ENCODE measurements at places on chromosomes 5 and 9.
A peak's percentile ranks its signal among the peaks of the same experiment; 100 is the strongest.

GRCh38 chr9:118023644-118024043, 319.4 kb downstream of the TLR4 start:
- DNase-seq, result peak; percentile 14

DNA sequence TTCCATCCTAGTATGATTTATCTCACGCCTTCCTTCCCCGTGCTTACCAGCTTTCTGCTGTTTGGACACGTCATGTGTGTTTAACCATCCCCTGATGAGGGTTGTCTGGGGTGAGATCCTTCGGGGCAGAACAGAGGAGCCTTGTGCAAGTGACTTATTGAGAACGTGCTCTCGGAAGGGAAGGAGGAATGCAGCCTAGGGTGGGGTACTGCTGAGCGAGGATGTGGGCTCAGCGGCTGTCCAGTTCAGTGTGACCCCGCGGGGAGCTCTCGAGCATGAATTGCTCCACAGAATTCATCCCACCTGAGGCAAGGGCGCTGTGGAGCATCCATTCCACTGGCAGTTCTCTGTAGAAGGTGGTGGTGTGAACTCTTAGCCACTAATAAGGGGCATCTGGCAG, 4.0 kb downstream of the MYOZ3 start:
- DNase-seq, result no peak

- DNase-seq, result peak; percentile 71
Measured at GRCh38 chr9:120689860-120690259, 24.4 kb downstream of the MEGF9 start.

GRCh38 chr5:132203464-132203818, 24.2 kb downstream of the P4HA2 start:
- DNase-seq, result no peak

- DNase-seq, result no peak
Measured at GRCh38 chr9:77604316-77604715, 43.8 kb downstream of the GNA14 start.

DNA sequence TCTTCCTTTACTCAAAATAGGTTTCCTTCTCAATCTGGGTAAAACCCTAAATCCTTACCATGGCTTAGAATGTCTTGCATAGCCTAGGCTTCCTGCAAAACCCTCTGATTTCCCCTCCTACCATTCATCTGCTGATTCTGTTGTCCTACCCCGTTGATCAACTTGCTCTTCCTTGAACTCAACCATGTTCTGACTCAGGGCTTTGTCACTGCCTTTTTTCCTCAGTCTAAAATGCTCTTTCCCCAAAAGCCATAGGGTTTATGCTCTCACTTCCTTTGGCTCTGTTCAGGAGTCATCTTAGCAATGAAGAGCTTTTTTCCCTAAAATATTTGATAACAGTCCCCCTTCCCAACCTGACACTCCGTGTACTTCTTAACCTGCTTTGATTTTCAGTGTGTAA, 79.4 kb upstream of the IZUMO3 start:
- DNase-seq, result no peak

GRCh38 chr5:172943283-172943841, 15.9 kb upstream of the RPL26L1 start:
- no peak for DNase-seq

DNA sequence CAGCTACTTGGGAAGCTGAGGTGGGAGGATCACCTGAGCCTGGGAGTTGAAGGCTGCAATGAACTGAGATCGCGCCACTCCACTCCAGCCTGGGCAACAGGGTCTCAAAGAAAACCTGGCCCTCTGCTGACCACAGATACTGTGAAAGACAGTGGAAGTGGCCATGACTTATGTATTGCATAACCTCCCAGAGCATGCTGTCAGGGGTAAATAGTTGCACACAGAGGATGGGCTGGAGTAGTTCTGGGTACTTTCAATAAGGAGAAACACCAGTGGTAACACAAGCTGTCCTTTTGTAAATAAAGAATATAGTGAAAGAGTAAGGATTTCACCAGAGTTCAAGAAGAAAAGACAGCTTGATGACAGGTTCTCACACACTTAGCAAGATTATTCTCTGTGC, 1.8 kb downstream of the ACER2 start:
- no peak for DNase-seq

- no peak for DNase-seq
Measured at GRCh38 chr9:112731971-112732370, 14.1 kb upstream of the INIP start.

DNA sequence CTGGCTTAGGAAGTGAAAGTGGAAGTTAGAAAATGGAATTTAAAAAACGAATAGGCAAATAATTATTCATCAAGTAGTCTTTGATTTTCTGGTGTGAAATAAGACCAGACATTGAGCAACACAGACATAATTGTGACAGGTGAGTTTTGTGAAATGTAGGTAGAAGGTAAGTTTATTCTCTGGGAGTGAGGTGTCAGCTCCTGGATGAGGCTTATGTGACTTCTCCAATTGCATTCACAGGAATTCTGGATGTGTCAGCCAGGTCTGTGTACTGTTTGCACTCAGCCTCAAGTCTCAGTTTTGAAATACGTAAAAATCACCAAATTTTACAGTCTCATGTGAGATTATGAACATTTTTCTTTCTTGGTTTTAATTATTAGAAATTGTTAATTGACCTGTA, 537.6 kb downstream of the CETN3 start:
- no peak for DNase-seq

GRCh38 chr5:72123764-72124376, 16.6 kb downstream of the MAP1B start:
- DNase-seq, result no peak

GRCh38 chr5:17238521-17239041, 21.1 kb downstream of the BASP1 start:
- no peak for DNase-seq

GRCh38 chr5:73321757-73322436, 126.7 kb downstream of the FOXD1 start:
- DNase-seq, result peak; percentile 21

DNA sequence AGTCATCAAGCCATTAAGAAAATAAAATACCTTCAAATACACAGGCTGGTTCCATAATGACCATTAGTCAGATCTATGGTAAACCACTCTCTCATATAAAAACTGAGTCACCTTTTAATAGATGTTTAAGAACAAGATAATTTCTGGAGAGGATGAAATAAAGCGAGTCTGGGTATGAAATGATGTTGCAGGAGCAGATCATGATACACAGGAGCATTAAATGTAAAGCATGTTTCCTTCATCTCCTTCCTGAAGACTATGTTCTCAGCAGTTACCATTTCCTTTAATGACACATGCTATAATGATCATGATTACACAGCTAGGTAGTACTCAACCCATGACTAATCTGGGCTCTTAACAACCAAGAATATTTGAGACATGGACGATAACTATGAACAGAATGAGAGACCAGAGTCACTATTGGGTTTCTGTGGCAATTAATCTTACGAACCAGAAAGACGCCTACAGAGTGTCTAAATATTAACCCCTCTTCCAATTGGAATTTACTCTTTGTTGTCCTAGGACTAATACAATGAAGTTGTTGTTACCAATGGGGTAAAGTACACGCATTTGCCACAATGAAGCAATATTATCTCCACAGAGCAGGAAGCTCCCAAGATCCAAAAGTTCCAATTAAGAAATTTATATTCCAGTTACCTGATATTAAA, 105.6 kb downstream of the NR6A1 start:
- peak; percentile 29 for DNase-seq

- DNase-seq, result no peak
Measured at GRCh38 chr9:34982361-34982760, 7.2 kb upstream of the DNAJB5 start.

DNA sequence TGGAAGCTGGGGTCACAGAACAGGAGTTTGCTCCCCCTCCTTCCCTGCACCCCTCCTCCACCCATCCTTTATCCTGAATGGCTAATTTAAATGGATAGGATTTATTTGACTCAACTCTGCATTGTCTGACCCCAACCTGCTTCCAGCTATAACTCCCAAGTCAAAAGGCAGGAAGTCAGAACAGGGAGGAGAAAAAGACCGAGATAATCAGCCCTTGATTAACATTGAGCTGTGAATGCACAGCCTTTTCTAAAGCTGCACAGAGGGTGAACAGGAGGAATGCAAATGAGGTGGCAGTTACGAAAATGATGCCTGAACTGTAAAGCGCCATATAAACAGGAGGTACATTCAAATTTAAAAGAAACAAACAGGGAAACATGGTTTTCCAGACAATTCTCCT, 152.8 kb downstream of the SPOCK1 start:
- no peak for DNase-seq

GRCh38 chr9:9612270-9612669, 1000.5 kb downstream of the PTPRD start:
- peak; percentile 95 for DNase-seq

DNA sequence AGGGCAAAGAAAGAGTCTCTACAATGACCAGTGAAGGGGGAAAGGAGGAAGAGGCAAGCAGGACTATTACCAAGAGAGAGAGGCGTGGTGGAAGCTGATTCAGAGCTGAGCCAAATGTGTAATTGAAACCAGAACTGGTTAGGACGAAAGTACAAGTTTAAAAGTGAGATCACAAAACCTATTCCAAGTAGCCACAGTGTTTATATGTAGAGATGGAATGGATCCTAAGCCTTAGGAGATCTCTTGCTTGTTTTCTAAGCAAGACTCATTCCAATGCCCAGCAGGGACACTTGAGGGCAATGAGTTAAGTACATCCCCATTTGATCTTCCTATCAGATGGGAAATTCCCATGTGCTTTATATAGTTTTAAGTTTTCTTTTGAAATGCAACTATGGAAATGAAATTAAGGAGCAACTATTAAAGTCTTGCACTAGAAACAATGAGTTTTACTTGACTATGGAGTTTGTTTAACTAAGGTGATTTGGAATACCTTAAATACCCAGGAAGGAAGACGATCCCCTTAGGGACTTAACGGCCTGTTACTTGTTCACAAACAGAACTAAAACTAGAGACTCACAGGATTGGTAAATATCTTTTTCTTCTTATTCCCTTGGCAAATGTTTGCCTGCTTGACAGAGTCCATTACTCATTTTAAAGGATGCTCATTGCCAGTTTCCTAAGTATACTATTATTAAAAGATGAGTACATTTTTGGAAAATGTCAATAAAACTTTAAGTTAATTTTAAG, 51.1 kb upstream of the SNX2 start:
- DNase-seq, result no peak

- DNase-seq, result no peak
Measured at GRCh38 chr5:176781638-176782570, 28.5 kb upstream of the UNC5A start.

- DNase-seq, result no peak
Measured at GRCh38 chr5:59008816-59009473, 426.1 kb downstream of the RAB3C start.

DNA sequence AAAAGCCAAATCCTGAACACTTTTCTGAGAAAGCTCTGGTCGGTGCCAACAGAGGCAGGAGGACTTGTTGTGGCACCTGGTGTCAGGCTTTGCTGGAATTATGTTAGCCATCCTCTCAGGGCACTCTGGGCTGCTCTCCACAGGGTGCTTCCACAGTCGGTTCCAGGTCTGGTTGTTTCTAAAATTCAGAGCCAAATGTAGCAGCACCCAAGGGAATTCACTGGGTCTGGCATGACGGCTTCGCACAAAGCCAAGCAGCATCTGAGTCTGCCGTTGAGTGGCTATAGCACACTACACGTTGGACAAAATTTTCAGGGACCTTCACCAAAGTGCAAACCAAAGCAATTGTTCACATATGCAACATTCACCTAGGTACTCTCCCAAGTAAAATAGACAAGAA, 110.2 kb downstream of the PJA2 start:
- no peak for DNase-seq

- DNase-seq, result no peak
Measured at GRCh38 chr9:125447202-125447802, 185.7 kb downstream of the GAPVD1 start.

DNA sequence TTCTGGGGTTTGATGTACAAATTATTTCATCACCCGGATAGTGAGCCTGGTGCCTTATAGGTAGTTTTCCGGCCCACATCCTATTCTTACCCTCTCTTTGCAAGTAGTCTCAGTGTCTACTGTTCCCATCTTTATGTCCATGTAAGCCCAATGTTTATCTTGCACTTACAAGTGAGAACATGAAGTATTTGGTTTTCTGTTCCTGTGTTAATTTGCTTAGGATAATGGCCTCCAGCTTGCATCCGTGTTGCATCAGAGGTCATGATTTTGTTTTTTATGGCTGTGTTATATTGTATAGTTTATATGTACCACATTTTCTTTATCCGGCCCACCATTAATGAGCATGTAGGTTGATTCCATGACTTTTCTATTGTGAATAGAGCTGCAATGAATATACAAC, 136.5 kb downstream of the PRR16 start:
- peak; percentile 86 for DNase-seq

DNA sequence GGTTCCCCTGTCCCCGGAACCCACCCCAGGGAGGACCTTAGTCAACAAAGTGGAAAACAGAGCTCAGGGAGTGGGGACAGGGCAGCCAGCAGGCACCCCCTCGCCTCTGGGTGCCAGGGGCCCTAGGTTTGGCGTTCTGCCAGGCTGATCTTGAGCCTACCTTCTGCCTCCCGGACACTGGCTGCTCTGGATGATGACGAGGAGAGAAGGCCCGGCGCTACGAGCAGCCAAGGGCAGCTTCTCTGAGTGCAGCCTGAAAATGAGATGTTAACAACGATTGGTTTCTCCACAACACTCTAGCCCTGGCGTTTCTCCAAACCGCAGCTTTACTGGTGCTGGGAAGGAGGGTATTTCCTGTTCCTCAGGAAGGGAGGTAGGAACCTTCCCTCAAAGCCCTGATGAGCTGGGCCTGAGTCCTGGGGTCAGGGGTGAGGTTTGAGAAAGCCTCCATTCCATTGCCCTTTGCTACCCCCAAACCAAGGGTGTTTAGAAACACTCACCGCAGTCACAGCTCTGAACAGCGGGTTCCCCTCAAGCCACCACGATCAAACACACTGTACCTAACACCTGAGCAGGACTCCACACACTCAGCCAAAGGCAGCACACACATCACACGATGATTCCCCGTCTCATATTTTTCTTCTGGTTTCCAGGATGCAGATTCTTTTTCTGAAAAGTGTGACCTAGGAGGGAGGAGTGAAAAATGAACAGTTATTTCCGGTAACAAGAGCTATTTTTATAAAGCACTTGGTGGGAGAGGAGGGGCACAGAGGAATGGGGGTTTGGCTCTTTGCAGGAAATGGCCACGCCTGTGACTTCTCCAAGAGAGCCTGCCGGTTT, at the start of gene STING1:
Gene STING1 (minus strand): TSS at position 709 of the 840 bp plus-strand sequence. CDS start 1,054 bp downstream, outside the sequence.
- DNase-seq, result peak; percentile 90

DNA sequence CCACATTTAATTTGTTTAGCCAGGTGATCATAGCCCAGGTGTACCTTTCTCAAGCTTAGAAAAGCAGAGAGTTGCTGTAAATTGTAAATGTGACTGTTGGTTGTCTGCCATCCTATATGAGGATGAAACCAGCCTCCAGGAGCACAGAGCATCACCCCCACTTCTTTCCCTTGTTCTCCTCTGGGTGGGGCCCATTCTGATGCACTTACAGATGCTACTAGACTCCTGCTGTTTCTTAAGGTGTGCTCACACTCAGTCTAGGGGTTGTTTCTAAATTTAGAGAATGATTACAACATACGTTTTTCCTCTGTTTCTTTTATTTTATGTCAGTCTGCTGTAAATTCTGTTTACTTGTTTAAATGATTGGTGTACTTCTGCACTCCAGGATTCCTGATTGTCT, 10.5 kb downstream of the PTCD2 start:
- DNase-seq, result no peak

All from DMS53 (cell line).